ENCODE measurements at places on chromosomes 7 and 10.

- DNase-seq: no peak
Observed at GRCh38 chr10:95392681-95393164, 101.9 kb upstream of the PDLIM1 start.

DNA sequence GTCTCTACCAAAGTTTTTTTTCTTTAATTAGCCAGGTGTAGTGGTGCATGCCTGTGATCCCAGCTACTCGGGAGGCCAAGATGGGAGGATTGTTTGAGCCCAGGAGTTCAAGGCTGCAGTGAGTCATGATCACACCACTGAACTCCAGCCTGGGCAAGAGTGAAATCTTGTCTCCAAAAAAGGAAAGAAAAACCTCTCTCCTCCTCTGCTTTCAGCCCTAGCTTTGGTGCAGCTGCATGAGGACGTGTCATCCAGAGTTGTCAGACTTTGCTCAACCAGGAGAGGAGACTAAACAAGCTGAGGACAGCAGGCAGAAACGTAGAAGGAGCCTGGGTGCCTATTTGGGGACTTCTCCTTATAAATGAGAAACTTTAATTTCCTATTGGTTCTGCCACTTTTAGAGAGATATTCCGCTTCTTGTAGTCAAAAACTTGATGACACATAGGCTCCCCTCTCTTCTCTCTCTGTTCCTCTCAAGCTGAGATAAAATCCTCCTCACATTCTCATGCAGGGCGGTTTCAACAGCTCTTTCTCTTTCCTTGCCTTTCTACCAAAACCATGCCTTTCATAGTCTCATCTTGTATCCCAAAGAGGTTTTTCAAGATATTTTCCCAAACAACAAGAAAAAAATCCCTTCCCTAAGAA is 205.4 kb downstream of the ARHGAP12 start:
- DNase-seq: no peak

GRCh38 chr10:122113161-122113944 is 124.4 kb downstream of the TACC2 start:
- DNase-seq: no peak

DNA sequence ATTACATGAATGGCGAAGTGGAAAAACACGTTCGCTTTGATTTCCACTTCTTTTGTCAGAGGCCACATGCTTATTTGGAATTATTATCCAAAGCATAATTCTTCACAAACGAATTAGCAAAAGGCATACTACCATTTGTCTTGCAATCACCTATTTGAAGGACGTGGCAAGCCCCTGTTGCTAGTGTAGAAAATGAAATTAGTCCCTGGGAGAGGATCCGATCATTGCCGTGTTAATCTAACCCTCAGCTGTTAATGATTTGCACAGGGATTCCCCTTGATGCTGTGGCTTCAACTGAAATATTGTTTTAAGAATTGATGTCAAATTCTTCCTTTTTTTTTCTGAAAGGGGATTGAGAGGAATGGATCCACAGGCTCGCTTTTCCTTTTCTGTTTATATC is 4.6 kb downstream of the AGMO start:
- no peak for DNase-seq

- peak; percentile 6 for DNase-seq
Observed at GRCh38 chr10:132836832-132837540, 51.0 kb upstream of the NKX6-2 start.

GRCh38 chr7:1150400-1151002 is 9.5 kb downstream of the ZFAND2A start:
- no peak for DNase-seq

DNA sequence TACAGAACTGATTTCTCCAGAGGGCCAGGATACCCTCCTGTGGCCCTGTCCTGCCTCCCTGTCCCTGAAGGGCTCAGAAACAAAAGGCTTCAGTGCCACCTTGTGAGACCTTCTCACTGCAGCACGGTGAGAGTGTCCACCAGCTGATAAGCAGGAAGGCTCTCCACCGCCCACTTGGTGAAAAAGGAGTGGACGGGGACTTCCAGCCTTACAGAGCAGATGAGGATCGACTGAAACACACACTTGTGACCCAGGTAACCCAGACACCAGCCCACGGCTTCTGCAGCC is 330.1 kb downstream of the GRID1 start:
- no peak for DNase-seq

GRCh38 chr10:110421512-110422138 is 76.1 kb upstream of the DUSP5 start:
- DNase-seq: no peak

- no peak for DNase-seq
Observed at GRCh38 chr7:106766551-106766950, 98.5 kb upstream of the PIK3CG start.

GRCh38 chr7:37141742-37142141 is 306.9 kb downstream of the ELMO1 start:
- DNase-seq: no peak

GRCh38 chr10:50629495-50630122 is 5.9 kb upstream of the SGMS1 start:
- DNase-seq: peak; percentile 28

GRCh38 chr7:108284349-108285002 is 154.3 kb upstream of the LAMB4 start:
- DNase-seq: no peak

GRCh38 chr7:157384301-157384700 is 47.5 kb downstream of the DNAJB6 start:
- no peak for DNase-seq

- no peak for DNase-seq
Observed at GRCh38 chr7:152508701-152509100, 72.9 kb upstream of the KMT2C start.

- no peak for DNase-seq
Observed at GRCh38 chr7:81604075-81604807, 165.6 kb downstream of the HGF start.

- DNase-seq: no peak
Observed at GRCh38 chr7:111053035-111053434, 37.9 kb upstream of the LRRN3 start.

DNA sequence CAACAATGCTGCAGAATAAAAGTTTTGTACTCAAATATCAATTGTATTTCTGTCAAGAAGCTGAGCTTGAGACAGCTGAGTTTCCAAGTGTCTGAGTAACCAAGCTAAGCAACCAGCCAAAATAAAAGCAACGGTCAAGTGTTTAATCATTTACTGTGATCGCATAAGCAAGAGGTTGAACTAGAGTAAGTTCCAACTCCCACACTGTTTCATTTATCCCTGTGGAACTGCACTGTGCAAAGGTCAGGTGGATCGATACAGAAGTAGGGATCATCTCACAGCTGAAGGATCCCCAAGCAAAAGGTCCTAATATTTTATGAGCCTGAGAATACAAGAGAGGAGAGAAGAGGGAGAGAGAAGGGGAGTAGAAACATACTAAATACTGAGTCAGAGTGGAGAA is 21.4 kb downstream of the OR2A14 start:
- no peak for DNase-seq

DNA sequence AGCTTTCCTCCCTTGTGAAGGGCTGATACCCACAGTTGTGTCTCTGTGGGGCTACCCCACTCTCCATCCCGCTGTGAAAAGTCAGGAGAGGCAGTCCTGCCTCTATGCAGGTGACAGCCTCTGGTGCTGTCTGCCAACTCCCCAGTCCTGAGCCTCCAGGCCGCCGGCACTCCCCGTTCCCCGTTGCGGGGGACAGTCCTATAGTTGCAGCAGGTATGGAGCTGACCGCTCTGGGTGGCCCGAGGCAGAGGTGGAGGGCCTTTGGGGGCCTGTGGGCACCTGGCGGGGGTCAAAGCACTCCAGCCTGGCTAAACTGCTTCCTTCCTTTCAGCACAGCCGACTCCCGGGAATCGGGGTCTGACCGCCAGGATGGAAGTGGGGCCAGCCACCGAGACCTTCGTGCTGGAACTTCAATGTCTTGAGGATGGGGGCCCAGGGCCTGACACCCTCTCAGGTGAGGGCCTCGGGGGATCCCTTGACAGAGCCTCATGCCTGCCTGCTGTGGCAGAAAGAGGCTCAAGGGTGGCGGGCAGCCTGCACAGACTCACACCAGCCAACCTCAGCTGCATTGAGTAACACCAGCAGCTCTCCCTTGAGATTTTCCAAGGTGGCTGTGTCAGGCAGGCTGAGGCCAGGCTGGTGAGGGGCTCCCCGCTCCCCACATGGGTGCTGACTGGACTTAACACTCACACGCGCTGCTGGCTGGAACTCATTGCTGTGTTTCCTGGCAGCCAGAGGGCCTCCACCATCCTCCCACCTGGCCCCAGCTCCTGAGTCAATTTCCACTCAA is 1.6 kb downstream of the ZNF853 start:
- no peak for DNase-seq

GRCh38 chr10:123599366-123599849 is 66.7 kb upstream of the GPR26 start:
- no peak for DNase-seq

GRCh38 chr7:106270122-106270977 is 14.4 kb downstream of the NAMPT start:
- DNase-seq: no peak

GRCh38 chr7:318476-318875 is 28.5 kb downstream of the FOXL3 start:
- no peak for DNase-seq

- DNase-seq: no peak
Observed at GRCh38 chr7:105256761-105257231, 131.9 kb downstream of the SRPK2 start.

- DNase-seq: no peak
Observed at GRCh38 chr10:5467207-5467535, 32.2 kb downstream of the CALML5 start.

- DNase-seq: no peak
Observed at GRCh38 chr10:118870467-118871243, 115.9 kb upstream of the CACUL1 start.

DNA sequence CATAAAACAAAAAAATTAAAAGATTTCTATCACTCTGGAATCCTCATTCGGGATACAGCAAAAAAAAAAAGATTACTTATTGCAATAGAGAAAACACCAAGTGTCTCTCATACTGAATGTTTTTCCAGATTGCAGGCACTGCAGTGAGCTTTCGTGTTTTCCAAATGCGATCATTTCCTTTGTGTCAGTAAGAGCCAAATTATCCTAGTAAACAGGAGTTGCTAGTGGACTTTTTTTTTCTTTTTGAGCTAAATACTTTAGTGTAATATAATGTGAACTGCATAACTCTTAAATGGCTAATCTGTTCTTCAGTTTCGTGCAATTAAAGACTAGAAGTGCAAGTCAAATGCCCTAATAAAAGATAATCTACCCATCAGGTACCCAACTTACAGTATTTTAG is 44.4 kb upstream of the TOMM7 start:
- no peak for DNase-seq

- DNase-seq: no peak
Observed at GRCh38 chr10:89887406-89887805, 186.0 kb downstream of the KIF20B start.

DNA sequence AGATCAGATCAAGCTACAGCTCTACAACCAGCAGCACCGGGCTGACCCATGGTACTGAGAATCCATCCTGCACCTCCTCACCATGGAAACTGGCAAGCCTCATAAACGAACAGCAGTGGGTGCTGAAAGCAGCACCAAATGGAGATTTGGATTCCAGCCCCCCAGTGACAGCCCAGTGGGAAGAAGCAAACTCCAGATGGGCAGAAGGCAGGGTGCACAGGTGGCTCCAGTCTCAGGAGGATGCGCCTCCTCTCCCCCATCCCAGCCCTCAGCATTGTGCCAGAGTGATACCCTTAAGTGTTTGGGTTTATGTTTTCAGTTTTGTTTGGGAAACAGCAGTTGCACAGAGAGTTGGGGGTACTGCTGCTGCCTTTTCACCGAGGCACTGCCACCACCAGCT is 20.6 kb upstream of the SMO start:
- no peak for DNase-seq

- no peak for DNase-seq
Observed at GRCh38 chr7:142357953-142358520, 100.2 kb upstream of the PRSS58 start.

GRCh38 chr10:6382081-6382480 is 179.3 kb downstream of the PFKFB3 start:
- no peak for DNase-seq

- DNase-seq: peak; percentile 85
Observed at GRCh38 chr7:150974468-150975391, 3.4 kb downstream of the KCNH2 start.

- no peak for DNase-seq
Observed at GRCh38 chr10:58653139-58653538, 140.5 kb downstream of the BICC1 start.

DNA sequence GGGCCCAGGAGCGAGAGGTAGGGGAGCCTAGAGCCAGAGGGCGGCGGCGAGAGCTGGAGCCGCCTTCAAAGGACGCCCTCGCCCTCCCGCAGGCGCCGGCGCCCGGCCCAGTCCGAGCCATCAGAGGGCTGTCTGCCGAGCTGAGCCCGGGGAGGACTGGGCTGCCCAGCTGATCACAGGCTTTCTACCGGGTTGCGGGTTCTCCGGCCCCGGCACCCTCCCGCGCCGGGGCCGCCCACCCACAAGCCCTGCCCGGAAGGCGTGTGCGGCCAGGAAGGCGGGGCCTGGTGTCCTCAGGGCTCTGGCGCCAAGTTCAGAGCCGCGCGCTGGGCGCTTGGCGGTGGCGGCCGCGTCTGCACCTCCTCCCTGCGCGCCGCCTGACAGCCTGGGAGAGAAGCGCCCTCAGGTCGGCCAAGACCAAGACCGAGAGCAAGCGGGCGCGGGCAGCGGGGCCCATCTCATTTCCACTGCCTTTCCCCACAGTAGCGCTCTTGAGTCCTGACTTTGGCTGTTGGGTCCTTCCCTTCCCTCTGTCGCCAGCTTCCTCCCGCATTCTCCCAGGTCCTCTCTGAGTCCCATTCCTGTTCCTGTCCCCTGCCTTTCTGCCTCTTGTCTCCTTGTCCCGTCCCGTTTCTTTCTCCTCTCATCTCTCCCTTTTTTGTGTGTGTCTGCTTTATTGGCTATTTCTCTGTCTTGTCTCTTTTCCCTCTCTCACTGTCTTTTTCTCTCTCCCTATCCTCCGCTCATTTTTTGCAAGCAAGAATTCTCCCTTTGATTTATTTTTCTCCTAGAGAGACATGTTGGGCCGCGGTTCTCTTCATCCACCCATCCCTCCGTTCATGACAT is 60.6 kb upstream of the MSMB start:
- peak; percentile 30 for DNase-seq

DNA sequence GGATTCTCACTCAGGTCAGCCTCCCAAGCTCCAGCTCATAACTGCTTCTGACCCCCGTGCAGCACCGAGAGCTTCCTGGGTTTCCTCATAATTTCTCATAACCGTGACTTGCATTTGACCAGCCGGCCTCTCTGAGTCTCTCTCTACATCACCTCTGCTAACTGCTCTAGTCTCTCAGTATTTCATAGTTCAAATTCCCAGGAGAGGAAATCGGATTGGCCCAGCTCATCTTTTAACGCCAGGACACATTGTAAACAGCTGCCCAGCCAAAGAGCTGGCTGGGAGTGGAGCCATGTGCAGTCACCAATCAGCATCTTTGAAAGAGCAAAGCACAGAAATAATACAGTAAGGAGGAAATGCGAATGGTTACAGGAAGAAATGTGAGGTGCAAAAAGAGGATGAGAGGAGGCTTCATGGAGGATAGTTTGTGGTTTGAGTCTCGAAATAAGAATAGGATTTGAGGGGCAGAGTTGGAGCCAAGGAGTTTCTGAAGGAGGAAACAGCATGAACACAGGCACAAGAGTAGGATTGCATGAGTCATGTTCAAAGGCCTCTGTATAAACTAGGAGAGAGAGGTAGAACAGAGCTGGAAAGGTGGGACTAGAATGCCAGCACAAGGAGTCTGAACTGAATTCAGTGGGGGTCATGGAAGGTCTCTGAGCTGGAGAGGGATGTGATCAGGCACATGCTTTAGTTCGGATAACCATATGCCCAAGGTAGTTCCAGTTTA is 15.2 kb upstream of the LBX1 start:
- DNase-seq: no peak

GRCh38 chr7:301291-302053 is 11.5 kb downstream of the FOXL3 start:
- no peak for DNase-seq

- no peak for DNase-seq
Observed at GRCh38 chr10:114306116-114306973, 67.3 kb downstream of the VWA2 start.

Data from T-helper 1 cell (primary cell).